ENCODE measurements at places on chromosomes 4 and X. TPM values are rescaled to one million over a fixed set of nuclear protein-coding genes. Genes with fewer than 3 reads are reported as not detected.
A peak's percentile ranks its signal among the peaks of the same experiment; 100 is the strongest.

DNA sequence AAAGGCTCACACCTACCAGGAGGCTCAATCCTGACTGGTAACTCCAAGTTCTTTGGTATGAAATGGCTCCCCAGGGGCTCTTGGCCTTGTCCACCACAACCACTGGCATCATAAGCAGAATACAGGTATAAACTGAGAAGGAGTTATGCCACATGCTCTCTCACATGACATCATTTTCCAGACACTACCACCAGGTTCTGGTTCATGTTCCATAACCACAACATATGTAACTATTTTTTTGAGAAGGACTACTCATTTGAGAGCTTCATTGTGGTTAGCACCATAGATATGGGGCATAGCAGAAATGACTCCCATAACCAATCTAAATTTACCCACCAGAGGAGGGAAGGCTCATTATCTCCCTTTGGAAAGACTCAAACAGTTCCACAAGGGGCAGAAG is 19.6 kb downstream of the PRDM5 start:
- no peaks in the 10 kb centered on the region for H3K27me3 ChIP-seq
- peaks cover 5% of the 10 kb centered on the region for H3K36me3 ChIP-seq
- no peak overlapping the region for H3K4me3 ChIP-seq

GRCh38 chr4:142144813-142145212 is 508.4 kb downstream of the IL15 start:
- no peak for DNase-seq
- no peak overlapping the region for H3K4me3 ChIP-seq
- H3K4me1 ChIP-seq: no peaks in the 10 kb centered on the region
- no peaks in the 10 kb centered on the region for H3K27me3 ChIP-seq
- no peaks in the 10 kb centered on the region for H3K36me3 ChIP-seq

- no peaks in the 10 kb centered on the region for H3K36me3 ChIP-seq
- no peak overlapping the region for H3K4me3 ChIP-seq
- no peaks in the 10 kb centered on the region for H3K27me3 ChIP-seq
- H3K4me1 ChIP-seq: no peaks in the 10 kb centered on the region
- H3K27ac ChIP-seq: no peak overlapping the region
Measured at GRCh38 chr4:184958923-184959210, 59.4 kb upstream of the HELT start.

DNA sequence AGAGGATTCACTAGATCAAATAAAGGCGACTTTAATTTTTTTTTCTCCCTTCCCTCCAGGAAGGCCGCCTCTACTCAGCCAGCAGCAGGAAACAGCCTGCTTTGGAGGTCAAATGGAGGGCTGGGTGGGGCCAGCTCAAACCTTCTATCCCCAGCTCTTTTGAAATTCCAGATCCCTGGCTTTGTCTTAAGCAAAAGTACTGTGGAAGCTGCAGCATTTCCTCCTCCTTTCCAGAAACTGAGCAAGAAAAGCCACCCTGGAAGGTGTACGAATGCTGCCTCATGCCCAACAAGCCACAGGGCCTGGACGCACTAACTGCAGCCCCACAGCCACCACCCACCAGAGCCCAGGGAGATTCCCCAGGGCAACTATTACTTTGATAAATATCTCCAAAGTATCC is 55.1 kb upstream of the ZCCHC13 start:
- peak overlapping the region; percentile 75 for H3K27ac ChIP-seq
- peaks cover 2% of the 10 kb centered on the region for H3K36me3 ChIP-seq
- H3K4me1 ChIP-seq: peaks cover 12% of the 10 kb centered on the region
- H3K27me3 ChIP-seq: no peaks in the 10 kb centered on the region

The ZCCHC18 gene
- 0.36 TPM for total RNA-seq

The CT45A6 gene
- not detected for total RNA-seq

The WDR19 gene
- 13.1 TPM for total RNA-seq

The ADGRA3 gene
- total RNA-seq: 30.3 TPM

All from IMR-90 (cell line).